Suppressor macrophage (primary cell): ENCODE measurements at places on chromosomes 6 and 20.

GRCh38 chr6:57222743-57223077 is 603 bp upstream of the RAB23 start:
- no peak for DNase-seq

- DNase-seq: no peak
Observed at GRCh38 chr6:53026526-53026925, 31.4 kb upstream of the GSTA4 start.

DNA sequence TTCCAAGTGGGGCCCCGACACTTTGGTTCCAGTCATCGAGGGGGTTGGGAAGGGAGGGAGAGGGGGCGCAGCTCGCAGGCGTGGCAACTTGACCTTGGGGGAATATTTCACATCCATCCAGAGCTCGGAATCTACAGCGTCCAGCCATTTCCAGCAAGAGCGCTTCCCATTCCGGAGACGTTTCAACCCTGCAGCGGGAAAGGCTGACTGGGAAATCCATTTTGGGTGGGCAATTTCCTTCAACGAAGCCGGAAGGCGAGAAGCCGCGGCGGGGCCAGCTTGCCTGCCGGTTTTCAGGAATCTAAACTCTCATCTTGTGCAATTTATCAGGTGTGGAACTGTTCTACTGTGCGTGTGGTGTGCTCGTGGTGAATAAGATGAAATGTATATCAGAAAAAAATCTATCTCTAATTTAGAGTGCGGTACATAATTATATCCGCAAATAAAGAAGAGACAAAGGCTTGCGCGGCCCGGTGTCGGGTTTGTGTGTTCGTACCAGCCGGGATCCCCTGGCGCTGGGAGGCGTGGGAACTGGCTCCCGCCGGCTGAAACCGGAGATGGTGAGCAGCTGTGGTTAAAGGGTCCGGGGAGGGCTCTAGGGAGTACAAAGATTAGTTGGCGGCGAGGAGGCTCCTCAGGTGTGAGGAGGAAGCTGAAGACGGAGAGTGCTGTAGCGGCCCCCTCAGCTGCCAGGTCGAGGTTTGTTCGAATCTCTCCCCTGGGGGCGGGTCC is 4.8 kb downstream of the SLC32A1 start:
- no peak for DNase-seq

GRCh38 chr6:44057931-44058616 is 69.2 kb downstream of the MRPL14 start:
- peak; percentile 47 for DNase-seq

- no peak for DNase-seq
Observed at GRCh38 chr6:17638212-17638715, 38.2 kb downstream of the FAM8A1 start.

DNA sequence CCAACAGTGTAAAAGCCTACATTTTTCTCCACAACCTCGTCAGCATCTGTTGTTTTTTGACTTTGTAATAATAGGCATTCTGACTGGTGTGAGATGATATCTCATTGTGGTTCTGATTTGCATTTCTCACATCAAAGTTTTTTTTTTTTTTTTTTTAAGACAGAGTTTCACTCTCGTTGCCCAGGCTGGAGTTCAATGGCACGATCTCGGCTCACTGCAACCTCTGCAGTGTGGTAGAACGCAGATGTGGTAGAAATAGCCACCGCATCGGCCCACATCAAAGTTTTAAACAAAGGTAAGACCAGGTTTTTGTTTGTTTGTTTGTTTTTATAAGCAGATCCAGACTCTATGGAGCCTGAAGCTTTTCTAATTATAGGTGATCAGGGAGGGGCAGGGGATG is 12.7 kb upstream of the PPP1R3G start:
- no peak for DNase-seq

GRCh38 chr6:8750627-8751026 is 315.3 kb upstream of the SLC35B3 start:
- no peak for DNase-seq

- no peak for DNase-seq
Observed at GRCh38 chr20:25553819-25554296, 31.5 kb downstream of the NINL start.

DNA sequence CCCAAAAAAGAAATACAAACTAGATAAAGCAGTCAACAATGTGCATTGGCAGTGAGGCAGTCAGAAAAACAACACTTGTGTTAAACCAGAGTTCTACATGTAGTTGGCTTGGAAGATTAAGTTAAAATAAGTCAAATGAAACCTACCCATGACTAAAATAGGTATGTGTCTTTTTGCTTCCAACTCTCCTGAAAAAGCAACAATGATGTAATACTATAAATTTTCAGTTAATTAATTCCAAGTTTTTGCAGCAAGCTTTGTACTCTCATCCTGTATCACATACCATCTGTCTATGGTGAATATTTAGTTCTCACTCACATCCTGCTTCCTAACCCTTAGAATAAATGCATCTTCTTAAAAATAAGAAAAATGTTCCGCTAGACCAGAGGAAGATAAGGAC is 261.5 kb downstream of the KIF16B start:
- no peak for DNase-seq

DNA sequence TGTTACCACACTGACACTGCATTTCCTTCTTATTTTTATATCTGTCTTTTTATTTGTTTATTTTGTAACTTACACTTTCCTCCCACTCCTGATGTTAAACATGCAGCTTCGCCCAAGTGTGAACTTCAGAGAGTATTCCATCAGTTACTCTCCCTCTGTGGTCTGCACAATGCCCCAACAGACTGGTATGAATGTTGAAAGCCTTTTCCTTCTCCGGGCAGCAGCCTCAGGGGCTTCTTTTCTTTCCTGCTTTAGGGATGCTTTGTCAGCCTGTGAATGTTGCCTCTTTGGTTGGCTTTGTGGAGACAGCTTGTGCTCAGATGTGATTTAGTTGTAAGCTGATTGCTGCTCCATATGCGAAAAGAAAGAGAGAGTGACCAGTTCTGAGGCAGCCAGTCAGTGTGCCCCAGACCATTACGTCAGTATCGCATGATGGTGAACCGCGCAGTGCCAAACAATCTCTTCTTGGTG is 44.0 kb downstream of the SMPDL3A start:
- DNase-seq: no peak

- DNase-seq: no peak
Observed at GRCh38 chr6:5956939-5957338, 49.8 kb downstream of the NRN1 start.

GRCh38 chr6:33683051-33683571 is 28.4 kb downstream of the UQCC2 start:
- DNase-seq: no peak

- no peak for DNase-seq
Observed at GRCh38 chr6:52546678-52547077, 30.2 kb downstream of the TRAM2 start.

DNA sequence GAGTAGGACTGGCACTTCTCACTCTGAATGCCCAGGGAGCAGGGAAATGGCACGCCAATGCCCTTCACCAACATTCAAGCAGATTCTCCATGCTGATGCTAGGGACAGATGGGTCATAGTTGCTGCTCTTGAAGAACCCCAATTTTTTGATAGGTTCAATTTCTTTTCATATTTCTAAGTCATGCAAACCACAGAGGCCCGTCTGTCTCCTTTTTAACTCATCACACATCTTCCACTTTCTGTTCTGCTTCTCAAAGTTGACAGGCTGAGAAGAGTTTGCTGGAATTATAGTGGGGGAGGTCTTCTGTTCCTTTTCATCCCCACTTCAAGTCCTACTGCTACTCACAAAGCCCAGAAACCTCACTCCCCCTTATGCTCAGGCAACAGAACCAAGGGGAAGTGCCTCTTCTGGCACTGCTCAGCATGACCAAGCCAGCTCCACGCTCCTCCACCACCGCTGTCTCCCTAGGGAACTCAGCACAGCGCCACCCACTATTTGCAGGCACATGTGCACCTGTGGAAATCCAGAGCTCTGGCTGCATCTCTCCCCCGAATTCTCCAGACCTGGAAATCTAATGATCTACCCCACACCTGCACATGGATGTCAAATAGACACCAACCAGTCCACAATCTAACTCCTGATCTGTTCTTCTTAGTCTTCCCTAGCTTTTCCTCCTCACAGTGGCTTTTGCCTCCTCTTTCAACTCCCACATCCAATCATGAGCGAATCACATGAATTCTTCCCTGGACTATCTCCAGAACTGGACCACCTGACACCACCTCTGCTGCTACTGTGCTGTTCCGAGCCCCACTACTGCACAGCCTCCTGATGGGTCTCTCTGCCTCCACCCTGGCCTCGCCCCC is 10.7 kb downstream of the ZBTB24 start:
- no peak for DNase-seq

DNA sequence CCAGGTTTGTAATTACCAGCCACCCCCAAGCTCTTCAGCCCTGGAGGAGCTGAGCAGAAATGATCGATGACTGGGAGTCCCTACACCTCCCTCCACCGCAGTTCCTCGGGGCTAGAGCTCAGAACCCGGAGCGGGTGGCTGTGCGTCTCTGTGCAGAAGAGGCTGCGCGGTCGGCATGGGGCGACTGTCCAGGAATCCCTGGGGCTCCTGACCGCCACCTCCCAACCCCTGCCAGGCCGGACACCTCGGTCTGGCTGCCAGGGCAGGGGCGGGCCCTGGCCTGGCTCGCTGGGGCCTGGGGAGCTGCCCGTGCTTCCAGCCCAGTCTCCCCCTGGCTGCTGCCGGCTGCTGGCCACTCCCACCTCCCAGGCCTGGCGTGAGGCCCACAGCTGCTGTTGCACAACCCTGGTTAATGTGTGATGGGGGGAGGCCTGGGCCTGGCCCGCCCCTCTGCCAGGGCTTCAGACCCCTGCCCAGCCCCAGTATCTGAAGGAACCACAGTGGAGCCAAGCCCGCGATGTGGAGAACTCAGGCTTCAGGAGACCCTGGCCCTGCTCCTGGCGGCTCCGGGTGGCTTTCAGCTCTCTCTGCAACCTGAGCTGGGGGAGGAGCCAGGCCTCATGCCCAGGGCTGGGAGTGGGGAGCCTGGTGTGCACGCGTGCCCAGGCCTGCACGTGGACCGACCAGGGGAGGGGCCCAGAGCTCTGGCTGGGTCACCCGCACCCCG is 1.2 kb downstream of the SLC2A4RG start:
- peak; percentile 64 for DNase-seq

GRCh38 chr6:75337835-75338580 is 53.4 kb upstream of the TMEM30A start:
- no peak for DNase-seq

GRCh38 chr6:156181506-156181905 is 595.7 kb upstream of the ARID1B start:
- DNase-seq: no peak

GRCh38 chr6:7912736-7913517 is 2.3 kb upstream of the TXNDC5 start:
- DNase-seq: no peak

DNA sequence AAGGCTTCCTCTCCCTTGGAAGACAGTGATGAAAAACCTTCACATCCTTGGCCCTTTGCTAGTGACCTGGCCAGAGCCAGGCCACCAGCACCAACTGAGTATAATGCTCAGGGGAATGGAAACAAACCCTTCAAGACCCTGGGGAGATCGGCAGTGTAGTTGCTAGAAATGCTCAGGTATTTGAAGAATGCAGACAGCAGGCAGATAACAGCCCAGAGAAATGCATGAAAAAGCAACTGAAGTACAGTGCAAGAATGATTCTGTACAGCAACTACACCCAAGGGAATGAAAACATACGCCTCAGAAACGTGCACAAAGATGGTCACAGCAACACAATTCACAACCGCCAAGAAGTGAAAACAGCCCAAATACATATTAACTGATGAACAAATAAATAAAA is 41.1 kb downstream of the PPP1R3G start:
- DNase-seq: no peak

DNA sequence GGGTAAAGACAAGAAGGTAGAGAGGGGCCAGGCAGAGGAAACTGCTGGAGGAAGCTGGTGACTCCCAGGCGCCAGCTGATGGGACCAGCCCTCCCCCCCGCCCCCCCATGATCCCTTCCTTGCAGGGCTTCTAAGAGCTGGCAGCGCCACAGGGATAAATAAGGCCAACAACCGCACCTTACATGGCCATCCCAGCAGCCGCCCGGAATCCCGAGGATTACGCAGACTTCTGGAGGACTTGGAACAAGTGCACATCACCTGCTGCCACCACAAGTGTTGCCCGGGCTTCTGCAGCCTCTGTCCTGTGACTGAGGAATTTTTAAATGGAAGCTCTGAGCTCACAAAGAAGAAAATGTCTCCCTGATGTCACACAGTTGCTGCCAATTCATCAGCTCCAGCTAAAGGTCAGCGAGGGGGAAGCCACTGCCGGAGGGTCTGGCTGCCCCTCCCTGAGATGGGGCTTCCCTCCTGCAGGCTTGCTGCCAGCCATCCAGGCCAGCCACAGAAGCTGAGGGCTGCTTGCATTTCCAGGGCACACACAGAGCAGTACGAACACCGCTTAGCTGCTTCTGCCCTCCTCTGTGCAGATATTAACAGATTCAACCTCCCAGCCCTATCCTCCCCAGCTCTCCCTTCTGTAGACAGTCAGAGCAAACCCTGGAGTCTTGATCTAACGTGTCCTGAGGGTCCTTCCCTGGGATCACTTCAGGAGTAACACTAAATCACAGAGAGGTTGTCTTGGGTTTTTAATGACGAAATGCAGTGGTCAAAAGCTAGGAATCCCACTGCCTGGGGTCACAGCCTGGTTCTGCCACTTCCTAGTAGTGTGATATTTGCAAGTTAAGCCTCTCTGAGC is 38.6 kb upstream of the PIM1 start:
- peak; percentile 33 for DNase-seq

DNA sequence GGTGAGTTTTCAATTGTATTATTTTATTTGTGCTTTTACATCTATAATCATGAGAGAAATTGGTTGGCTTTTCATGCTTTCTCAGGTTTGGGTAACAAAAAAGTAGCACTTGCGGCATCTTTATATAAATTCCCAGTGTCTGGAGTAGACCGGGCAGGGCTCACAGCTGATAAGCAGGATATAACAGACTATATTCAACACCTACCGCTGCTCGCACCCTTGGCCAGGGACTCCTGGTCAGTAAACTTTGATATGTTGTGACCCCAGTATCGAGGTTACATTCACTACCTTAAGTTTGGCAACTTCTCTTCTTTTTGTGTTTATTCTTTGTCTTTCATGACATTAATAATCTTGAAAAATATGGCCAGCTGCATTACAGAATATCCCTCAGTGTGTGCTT is 343.4 kb downstream of the TBC1D32 start:
- DNase-seq: no peak

GRCh38 chr20:18019068-18019467 is 38.6 kb downstream of the OVOL2 start:
- peak; percentile 75 for DNase-seq

DNA sequence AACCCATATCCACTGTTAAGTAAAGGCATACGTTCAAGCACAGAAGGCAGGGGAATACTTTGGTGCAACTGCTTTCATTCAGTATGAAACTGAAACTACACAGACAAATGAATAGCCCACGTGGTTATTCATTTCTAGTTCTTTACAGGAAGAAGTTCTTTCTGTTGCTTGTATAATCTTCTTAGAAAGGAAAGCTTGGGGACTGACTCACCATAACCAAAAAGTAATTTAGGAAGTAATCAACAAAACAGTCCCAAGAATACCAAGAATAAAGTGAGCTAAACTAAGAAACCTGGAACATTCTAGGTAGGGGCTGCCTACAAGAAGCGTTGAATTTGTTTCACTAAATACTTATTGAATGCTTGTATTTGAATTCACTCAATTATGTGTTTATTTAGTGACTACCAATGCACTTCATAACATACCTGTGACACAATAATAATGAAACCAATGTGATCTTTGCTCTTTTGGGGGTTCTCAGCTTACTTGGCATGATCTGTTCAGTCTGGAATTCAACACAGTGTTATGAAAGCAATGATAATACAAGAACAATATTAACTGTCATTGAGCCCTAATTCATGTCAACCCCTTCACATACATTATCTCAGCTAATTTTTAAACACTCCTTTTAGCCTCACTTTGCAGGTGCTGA is 25.1 kb upstream of the KIAA0408 start:
- DNase-seq: peak; percentile 17

GRCh38 chr6:152700427-152700826 is 2.7 kb downstream of the MYCT1 start:
- no peak for DNase-seq
